Activated CD8-positive, alpha-beta memory T cell treated with anti-CD3 and anti-CD28 coated beads for 4 hours (primary cell): ENCODE measurements at places on chromosomes 4 and X.

GRCh38 chrX:121921258-121921657 lies 873.8 kb downstream of the GLUD2 start:
- no peak for DNase-seq

DNA sequence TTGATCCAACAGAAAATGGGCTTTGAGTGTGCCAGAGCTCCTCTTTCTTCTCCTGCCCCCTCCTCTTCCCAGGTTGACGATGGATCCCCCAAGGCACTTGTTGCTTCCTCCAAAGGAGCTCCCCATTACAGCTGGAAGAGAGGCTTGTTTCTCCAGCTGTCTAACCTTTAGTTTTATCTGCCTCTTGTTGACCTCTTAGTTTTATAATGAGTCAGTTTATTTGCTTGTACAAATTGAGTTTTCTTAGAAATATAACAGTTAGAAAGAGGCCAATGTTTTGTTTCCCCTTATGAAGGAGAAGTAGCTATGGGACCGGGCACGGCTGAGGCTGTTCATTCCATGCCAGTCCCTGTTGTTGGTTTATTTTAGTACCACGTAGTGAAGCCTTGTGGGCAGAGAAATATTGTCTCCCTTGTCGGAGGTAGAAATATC lies 158.2 kb downstream of the SPRY1 start:
- no peak for DNase-seq

- DNase-seq, result no peak
Observed at GRCh38 chrX:45348296-45348695, 147.6 kb upstream of the DIPK2B start.

DNA sequence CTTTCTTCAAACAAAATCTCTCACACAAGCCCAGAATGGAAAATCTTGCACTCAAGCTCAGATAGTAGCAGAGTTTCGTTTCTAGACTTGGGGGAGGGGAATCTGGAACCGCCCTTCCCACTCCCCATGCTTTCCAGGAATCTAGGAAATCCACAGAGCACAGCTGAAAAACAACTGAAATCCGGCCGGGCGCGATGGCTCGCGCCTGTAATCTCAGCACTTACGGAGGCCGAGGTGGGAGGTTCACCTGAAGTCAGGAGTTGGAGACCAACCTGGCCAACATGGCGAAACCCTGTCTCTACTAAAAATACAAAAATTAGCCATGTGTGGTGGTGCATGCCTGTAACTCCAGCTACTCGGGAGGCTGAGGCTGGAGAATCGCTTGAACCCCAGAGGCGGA lies 127.3 kb upstream of the SLC34A2 start:
- DNase-seq, result no peak

- no peak for DNase-seq
Observed at GRCh38 chr4:127406187-127406586, 226.6 kb upstream of the INTU start.

- no peak for DNase-seq
Observed at GRCh38 chrX:112270991-112271390, 188.4 kb upstream of the TRPC5 start.

GRCh38 chr4:53012738-53013137 lies 150.6 kb downstream of the RASL11B start:
- no peak for DNase-seq

- DNase-seq, result no peak
Observed at GRCh38 chrX:16651391-16652024, 1.6 kb downstream of the S100G start.

DNA sequence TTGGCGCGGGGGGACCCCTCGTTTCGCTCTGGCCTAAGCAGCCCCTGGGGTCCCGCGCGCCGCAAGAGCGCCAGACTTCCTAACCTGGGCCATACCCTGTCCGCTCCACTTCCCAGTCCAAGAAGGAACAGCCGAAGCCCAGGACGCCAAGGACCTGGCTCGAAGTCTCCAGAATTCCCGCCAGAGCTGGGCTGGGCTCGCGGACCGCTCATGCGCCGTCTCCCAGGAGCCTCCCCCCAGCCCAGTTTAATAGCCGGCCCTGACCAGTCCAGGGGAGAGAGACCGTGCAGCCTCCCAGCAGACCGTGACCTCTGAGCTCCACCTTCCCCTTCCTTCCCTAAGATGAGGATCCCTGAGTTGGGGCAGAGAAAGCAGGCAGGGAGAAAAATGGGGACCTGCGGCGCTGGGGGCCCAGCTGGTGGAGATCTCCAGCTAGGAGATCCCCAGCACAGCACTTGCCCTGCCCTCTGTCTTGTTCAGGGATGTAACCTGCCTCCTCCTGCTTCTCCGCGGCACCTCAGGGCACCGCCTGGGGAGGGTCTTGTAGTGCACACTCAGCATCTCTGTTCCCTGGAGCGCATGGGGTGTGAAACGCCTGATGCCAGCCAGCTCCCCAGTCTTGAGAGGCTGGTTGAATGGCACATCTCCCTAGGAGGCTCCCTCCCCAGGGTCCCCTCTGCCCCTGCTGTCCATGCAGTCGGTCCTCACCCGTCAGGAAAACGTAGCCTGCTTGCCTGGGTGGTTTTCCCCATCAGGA lies 1.2 kb upstream of the LETM1 start:
- DNase-seq, result no peak

- no peak for DNase-seq
Observed at GRCh38 chrX:151974336-151975227, at the start of gene GABRE. GABRE (minus strand) TSS chrX:151974676; CDS start chrX:151974625, 51 bp downstream.
